ENCODE measurements at places on chromosomes 11 and 22.

GRCh38 chr11:72899238-72899637 is 85.0 kb downstream of the ATG16L2 start:
- DNase-seq, result no peak

DNA sequence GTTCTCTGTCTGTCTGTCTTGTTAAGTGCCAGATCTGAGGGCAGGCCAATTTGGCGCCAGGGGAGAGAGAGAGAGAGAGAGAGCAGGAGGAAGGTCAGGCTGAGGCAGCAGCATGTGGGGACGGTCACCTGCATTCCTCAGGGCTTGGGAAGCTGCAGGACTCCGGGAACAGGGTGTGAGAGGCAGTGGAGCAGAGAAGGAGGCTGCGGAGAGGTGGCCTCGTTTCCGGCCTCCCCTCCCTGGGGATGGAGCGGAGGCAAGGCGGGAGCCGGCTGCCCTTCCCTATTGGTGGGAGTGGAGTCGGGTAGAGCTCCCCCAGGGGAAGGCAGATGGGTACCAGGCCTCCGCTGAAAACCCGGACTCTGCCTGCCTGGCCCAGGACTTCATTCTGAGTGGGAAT is 9.7 kb downstream of the CLMP start:
- no peak for DNase-seq

DNA sequence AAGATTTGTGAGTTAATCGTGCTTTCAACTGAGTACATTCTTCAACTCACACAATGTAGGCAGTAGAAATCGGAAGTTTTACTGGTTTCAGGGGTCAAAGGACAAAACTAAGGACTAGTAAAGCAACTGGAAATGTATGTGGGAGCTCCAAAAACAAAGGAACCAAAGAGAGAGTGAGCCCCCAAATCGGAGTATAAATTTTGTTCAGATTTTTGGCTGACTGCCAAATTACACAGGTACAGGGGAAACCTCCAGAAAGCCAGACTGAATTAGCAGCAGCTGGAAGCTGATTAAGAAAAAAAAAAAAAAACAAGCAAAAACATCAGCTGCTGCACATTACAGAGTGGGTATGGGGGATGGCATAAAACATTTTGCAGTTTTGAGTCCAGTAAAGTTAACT is 75.2 kb upstream of the GNAZ start:
- no peak for DNase-seq

GRCh38 chr22:27959335-27960090 is 40.5 kb upstream of the PITPNB start:
- no peak for DNase-seq

GRCh38 chr22:40487663-40488249 is 117.4 kb downstream of the SGSM3 start:
- DNase-seq, result no peak

DNA sequence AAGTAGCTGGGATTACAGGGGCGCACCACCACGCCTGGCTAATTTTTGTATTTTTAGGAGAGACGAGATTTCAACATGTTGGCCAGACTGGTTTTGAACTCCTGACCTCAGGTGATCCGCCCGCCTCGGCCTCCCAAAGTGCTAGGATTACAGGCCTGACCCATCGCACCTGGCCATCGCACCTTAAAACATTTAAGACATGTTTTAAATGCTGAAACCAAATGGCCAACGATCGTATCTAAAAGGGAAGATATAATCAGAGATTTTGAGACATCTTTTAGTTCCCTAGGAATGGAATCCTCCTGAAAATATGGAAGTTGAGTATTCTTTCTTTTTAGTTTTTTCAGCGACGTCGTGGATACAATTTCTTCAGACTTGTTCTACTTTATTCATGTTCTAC is 21.8 kb upstream of the APOBEC3A start:
- no peak for DNase-seq

DNA sequence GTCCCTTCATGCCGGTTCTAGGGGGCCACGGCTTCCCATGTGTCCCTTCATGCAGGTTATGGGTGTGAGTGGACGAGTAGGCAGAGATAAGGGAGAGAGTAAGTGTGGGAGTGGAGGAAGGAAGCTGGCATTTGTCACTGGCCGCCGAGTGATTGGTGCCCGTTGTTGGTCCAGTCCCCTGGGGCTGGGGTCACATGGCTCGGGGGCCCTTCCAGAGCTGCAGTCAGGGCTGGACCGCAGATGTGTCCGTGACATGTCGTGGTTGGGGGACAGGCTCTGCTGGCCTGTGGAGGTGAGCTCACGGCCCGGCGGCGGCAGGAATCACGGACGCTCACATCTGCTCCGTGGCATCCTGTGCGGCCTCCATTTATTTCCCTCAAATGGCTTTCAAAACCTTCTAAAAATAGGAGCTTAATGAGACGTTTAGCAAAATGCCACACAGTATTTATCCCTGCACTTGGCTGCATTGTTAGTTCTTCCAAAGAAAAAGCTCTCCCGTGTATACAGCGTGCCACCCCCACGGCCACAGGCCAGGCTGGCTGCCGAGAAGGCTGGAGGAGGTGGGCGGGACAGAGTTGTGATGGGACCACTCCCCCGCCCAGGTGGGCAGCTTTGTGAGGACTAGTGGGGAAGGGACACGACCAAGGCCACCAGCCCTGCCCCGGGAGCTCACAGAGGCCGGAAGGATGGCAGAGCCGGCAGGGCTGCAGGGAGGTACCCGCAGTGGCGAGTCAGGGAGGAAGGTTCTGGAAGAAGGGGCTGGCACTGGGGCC is 386.7 kb downstream of the TBC1D22A start:
- no peak for DNase-seq

DNA sequence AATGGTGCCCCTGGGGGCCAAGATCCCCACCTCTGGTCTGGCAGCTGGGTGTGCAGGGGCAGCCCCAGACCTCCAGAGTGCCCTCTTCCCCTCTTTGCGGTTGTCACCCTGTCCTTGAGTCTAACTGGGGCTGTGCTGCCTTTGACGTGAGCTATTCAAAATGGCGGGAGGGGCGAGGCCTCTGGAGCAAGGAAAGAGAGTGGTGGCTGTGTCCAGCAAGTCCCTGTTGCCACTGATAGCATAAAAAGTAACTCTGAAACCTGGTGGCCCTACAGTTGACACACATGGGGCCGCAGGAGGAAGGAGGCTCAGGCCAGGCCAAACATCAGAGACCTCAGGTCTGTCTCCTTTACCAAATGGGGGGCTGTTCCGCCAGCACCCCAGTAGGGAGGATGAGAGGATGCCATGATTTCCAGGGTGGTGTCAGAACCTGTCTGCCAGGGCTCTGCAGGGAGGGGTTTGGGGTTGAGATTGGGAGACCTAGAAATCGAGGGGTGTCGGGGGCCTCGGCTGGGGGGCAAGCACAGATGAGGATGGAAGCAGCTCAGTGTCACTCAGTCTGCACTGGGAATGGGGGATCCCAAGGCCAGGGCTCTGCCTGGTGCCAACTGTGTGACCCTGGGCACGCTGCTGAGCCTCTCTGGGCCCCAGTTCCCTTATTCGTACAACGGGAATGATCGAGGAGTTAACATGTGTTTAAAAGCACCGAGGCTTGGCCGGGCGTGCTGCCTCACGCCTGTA is 49.2 kb upstream of the KCNQ1OT1 start:
- DNase-seq, result no peak

- no peak for DNase-seq
Observed at GRCh38 chr22:17990147-17990546, 34.2 kb downstream of the MICAL3 start.

DNA sequence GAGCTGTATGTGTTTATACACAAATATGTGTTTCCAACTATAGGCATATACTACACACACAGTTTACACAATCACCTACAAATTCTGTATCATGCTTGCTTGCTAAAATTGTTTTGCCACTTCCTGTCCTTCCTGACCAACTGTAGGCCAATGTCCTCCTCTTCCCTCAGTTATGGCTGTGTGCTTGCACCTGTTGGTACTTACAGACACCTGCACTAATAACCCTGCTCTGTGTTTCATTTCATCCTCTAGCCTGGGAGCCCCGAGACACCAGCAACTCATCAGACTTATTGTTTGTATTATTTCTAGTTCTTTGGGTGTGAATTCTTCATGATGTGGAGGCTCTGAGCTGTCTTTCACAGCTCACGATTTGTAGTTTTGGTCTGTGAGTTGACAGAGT is 1.8 kb upstream of the NCF4 start:
- no peak for DNase-seq

- no peak for DNase-seq
Observed at GRCh38 chr11:117796872-117797529, at the start of gene DSCAML1. TSS of gene DSCAML1 (minus strand) at chr11:117797216. CDS start at chr11:117797079, 137 bp downstream.

- DNase-seq, result no peak
Observed at GRCh38 chr11:65496304-65497140, 2.3 kb upstream of the MALAT1 start.

DNA sequence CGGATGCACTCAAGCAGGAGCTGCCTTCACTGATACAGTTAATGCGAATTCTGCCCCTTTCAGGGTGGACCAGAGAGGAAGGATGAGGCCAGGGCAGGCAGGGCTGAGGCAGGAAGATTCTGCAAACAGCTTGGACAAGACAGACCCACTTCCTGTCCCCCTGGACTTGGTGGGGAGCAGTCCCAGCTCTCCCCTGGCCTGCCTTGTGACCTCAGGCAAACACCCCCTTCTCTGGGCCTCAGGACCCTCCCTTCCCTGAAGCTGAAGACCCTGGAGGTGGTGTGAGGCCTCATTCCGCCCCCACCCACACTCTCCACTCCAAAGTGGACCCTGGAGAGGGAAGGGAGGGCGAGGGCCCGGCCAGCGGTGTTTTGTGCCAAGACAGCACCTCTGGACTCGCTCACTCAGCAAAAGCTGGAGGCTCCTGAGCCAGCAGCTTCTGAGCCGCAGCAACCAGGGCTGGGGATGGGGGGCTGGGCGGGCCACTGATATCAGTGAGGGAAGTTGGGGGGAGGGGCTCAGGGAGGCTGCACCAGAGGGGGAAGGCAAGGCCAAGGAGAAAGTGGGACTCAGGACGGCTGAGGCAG is 8.5 kb downstream of the RAB3IL1 start:
- DNase-seq, result no peak

- DNase-seq, result no peak
Observed at GRCh38 chr22:49368976-49369725, 458.5 kb downstream of the BRD1 start.

GRCh38 chr11:59206635-59207034 is 6.1 kb downstream of the MPEG1 start:
- no peak for DNase-seq

GRCh38 chr11:118314988-118315411 is 10.5 kb downstream of the CD3E start:
- no peak for DNase-seq

GRCh38 chr11:130415731-130416529 is 12.5 kb downstream of the ADAMTS8 start:
- no peak for DNase-seq

- no peak for DNase-seq
Observed at GRCh38 chr11:19994672-19995071, 165.6 kb downstream of the DBX1 start.

GRCh38 chr11:4181782-4182721 is 87.5 kb downstream of the RRM1 start:
- DNase-seq, result no peak

GRCh38 chr11:125202362-125202880 is 37.9 kb downstream of the PKNOX2 start:
- no peak for DNase-seq

- DNase-seq, result no peak
Observed at GRCh38 chr11:126357055-126357962, 1.8 kb downstream of the ST3GAL4 start.

DNA sequence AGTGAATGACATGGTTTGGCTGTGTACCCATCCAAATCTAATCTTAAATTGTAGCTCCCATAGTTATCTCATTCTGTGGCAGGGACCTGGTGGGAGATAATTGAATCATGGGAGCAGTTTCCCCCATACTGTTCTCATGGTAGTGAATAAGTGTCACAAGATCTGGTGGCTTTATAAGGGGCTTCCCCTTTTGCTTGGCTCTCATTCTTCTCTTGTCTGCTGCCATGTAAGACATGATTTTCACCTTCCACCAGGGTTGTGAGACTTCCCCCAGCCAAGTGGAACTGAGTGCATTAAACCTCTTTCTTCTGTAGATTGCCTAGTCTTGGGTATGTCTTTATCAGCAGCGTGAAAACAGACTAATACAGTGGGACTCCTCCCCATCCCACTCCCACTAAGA is 11.1 kb downstream of the OR5A2 start:
- no peak for DNase-seq

GRCh38 chr11:34640050-34640923 is 19.4 kb downstream of the EHF start:
- DNase-seq, result no peak

DNA sequence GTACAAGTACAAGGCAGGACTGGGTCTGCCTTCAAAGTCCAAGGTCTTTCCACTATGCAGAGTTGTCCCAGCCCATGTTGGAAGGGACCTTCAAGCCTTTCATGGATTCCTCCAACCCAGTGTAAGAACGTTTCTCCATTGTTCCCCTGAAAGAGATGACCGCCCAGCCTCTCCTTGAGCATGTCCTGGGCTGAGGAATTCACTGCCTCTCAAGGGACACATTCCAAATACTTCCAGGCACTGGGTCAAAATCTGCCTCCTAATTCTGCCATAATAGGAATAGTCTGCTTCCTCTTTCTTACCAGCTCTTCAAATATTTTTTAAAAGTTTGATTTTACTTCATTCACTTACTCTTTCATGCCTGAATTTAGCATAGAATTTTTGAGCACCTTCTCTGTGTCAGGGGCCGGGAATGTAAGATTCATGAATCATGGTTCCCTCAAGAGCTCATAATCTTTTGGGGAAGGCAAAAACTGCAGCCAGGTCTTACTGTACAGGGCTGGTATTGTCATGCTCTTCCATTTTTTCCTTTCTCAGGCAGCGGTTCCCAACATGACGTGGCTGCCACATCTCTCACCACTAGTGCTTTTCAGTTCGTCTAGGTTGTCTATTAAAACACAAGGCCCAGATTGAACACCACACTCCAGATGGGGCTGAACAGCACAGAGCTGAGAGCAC is 143.3 kb upstream of the TBCEL start:
- DNase-seq, result no peak

DNA sequence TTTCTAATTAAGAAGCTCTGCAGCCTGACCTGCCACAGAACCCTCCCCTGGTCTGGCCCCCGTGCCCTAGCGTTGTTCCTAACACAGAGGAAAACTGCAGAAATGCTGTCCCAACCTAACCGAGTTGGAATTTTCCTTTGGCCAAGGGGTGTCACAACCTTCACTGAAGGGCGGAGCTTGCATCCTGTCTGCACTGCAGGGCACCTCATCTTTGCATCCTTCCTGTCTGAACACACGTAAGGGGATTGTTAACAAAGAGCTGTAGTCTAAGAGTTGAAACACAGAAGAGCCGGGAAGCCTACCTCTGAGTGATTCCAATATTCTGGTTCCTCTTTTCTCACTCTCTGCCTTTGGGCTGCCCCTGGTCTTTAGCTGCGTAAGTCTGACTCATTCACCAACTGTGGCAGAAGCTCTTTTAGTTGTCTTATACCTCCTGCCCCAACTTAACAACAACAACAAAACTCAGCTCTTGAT is 1.6 kb downstream of the DIXDC1 start:
- no peak for DNase-seq

GRCh38 chr11:100719362-100719761 is 32.3 kb downstream of the ARHGAP42 start:
- DNase-seq, result no peak

- DNase-seq, result no peak
Observed at GRCh38 chr22:38728871-38729796, 23.4 kb downstream of the GTPBP1 start.
